Activated T-cell treated with anti-CD3 and anti-CD28 coated beads, Interleukin-2, amount 50 U/mL, for 72 hours (primary cell): ENCODE measurements at places on chromosomes 7 and 10. TPM values are rescaled to one million over a fixed set of nuclear protein-coding genes. Genes with fewer than 3 reads are reported as not detected.
A peak's percentile ranks its signal among the peaks of the same experiment; 100 is the strongest.

MSRB2 gene
- total RNA-seq, result 15.0 TPM

FAM185A gene
- 8.3 TPM for total RNA-seq

DNA sequence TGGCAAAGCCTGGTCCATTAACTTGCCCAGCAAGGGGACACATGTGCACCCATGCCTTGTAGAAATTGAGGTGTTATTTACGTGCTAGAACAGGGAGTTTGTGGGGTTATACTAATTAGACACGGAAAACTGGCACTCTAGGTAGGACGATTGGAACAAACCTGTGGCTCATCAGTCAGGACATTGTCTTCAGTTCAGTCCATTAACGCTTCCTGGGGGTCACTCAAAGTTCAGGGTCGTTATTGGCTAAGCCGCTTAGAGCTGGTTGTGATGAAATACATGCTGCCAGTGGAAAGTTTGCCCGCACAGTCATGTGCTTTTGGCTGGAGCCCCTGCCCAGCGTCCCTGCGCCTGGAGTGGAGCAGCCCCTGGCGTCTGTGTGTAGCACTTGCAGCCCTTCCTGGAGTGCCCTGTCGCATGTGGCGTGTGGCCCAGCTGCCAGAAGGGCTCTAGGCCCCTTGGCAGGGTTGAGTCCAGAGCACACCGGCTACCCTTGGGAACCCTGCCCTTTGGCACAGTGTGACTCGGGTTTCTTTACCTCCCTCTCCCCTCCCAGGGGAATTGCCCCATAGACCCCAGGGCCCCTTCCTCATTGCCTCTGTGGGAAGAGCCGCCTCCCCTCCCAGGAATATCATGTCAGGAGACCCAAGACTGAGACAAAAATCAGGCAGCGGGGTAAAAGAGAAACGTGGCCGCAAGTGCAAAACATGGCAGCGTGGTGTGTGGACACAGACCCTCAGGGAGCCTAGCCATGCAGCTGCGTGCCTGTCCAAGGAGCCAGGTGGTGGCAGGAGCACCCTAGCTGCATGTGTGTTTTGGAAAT lies 9.8 kb downstream of the ZNF775 start:
- no peak for DNase-seq

DNA sequence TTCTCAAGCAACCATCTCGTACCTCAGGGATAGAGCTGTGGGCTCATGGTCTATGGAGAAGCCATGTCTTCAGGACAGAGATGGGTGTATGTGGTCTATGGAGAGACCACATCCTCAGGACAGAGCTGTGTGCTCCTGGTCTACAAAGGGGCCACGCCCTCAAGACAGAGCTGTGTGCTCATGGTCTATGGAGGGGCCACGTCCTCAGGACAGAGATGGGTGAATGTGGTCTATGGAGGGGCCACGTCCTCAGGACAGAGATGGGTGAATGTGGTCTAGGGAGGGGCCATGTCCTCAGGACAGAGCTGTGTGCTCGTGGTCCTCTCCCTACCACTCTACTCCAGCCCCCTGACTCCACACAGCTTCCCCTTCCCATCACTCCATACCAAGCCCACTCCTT lies 117.8 kb downstream of the WDR37 start:
- DNase-seq, result no peak

GRCh38 chr7:6475433-6476186 lies 27.9 kb upstream of the DAGLB start:
- no peak for DNase-seq

DNA sequence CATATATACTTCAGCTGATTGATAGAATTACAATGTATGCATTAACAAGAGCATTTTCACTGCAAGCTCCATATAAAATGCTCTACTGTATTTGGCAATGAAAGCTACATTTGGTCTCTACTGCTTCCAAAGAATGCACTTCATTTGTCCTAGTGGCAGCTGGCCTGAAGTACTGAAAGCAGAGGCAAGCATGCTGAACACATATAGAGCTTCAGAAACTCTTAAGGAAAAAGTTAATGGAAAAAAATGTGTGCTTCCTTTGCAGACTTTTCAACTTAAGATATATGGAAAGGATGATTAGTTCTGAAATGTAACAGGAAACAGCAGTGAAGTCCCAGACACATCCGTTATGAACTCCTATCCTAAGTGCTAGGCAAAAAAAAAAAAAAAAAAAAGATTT lies 537.1 kb upstream of the POM121L12 start:
- DNase-seq, result no peak

ANLN gene
- total RNA-seq, result 46.1 TPM

GRCh38 chr7:24212073-24212472 lies 71.9 kb upstream of the NPY start:
- no peak for DNase-seq

LBX1 gene
- not detected for total RNA-seq

- no peak for DNase-seq
Observed at GRCh38 chr10:26000971-26001370, 66.9 kb downstream of the MYO3A start.

- DNase-seq, result no peak
Observed at GRCh38 chr10:21079330-21079658, 182.2 kb upstream of the NEBL start.

KLF6 gene
- total RNA-seq, result 184 TPM

GRCh38 chr10:133236401-133237240 lies 1.0 kb upstream of the VENTX start:
- no peak for DNase-seq

- DNase-seq, result peak; percentile 6
Observed at GRCh38 chr7:93902777-93903423, 3.5 kb upstream of the GNGT1 start.

DNA sequence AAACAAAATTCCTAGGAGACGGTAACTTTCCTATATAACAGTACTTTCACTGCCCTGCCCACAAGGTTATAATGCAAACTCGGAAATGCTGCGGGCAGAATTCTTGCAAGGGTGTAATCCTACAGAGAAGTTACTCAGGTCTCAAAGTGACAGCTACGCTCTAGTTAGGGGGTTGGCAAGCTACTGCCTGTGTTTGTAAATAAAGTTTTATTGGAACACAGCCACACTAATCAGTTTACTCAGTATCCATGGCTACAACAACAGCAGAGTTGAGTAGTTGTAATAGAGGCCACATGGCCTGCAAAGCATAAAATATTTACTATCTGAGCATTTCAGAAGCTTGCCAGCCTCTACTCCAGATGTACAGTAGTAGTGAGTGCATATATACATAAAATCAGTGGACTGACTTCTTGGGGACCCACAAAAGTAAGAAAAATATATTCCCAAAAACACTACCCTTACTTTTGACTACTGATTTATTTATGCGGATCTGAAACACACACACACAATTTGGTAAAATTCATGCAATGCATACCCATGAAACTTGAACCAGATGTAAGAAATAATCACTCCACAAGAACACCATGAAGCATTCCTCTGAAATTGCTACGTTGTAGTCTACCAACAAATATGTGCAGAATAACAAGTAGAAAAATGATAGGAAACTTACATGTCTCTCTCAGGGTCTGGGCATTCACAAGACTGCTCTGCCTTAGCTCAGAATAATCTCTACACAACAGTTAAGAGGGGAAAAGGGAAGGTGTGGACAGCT lies 53.0 kb downstream of the SMURF1 start:
- DNase-seq, result no peak

MMP21 gene
- not detected for total RNA-seq

TMEM178B gene
- total RNA-seq, result 1.0 TPM

- no peak for DNase-seq
Observed at GRCh38 chr7:102189756-102190155, 96.9 kb upstream of the SH2B2 start.
